ENCODE measurements at places on chromosomes 2 and 18.

DNA sequence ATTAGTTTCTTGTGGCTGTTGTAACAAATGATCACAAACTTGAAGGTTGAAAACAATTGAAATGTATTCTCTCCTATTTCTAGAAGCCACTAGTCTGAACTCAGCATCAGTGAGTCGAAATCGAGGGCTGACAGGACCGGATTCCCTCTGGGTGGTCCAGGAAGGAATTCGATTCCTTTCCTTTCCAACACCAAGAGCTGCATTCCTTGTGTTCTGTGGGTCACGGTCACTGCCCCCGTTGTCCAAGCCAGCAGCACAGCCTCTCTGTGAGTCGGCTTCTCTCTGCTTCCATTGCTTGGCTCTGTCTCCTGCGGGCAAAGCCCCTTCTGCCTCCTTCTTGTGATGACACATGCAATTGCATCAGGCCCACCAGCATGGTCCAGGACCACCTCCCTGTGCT lies 67.3 kb downstream of the SMIM21 start:
- DNase-seq: no peak

DNA sequence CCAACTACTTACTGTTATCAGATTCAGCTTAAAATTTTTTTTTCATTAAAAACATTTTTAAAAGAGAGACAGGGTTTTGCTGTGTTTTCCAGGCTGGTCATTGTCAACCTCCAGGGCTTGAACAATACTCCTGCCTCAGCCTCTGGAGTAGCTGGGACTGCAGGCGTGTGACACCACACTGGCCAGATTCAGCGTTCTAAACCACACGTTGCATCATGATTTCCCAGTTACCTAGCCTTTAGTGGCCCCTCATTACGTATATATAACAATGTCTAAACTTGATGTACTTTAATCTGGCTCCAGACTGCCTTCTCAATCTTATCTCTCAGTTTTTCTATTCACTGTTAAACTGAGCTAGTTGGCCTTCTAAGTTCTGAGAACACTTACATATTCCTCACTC lies 89.6 kb downstream of the COMMD1 start:
- DNase-seq: no peak

- DNase-seq: no peak
These were observed 9.3 kb downstream of the ALPG start for GRCh38 chr2:232415736-232416520.

DNA sequence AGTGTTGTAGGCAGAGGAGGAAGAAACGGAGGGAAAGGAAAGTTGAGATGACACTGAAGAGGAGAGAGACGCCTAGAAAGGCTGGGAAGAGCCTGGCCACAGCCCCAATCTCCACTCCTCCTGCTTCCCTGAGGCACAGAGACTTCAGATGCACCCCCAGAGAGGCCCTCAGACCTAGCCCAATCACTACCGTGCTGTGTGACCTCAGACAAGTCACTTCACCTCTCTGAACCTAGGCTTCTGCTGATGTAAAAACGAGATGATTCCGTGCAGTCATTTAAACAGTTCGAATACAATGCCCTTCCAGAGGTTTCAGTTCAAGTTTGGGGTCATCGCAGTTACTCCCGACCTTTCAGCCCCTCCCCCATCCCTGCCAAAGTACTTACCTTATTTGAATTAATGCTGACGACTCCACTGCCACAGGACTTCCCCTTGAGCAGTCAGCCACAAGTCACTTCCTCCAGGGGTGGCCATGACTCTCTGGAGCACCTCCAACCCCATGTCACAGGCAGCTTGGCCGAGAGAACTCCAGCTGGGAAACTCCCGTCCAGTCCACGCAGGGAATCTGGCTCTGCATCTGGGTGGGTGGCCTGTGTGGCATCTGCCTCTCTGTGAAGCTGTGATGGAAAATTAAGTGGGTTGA lies 105.2 kb upstream of the ID2 start:
- DNase-seq: no peak

DNA sequence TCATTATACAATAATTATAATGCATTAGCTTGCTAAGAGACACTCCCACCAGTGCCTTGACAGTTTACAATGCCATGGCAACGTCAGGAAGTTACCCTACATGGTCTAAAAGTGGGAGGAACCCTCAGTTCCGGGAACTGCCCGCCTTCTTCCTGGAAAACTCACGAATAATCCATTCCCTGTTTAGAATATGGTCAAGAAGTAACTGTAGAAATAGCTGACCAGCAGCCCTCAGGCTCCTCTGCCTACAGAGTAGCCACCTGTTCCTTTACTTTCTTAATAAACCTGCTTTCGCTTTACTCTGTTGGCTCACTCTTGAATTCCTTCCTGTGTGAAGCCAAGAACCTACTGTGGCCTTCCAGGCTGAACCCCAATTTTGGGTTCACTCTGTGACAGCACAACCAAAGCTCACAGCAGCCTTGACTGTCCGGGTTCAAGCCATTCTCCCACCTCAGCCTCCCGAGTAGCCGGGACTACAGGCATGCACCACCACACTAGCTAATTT lies 20.0 kb upstream of the PTPN2 start:
- DNase-seq: no peak

DNA sequence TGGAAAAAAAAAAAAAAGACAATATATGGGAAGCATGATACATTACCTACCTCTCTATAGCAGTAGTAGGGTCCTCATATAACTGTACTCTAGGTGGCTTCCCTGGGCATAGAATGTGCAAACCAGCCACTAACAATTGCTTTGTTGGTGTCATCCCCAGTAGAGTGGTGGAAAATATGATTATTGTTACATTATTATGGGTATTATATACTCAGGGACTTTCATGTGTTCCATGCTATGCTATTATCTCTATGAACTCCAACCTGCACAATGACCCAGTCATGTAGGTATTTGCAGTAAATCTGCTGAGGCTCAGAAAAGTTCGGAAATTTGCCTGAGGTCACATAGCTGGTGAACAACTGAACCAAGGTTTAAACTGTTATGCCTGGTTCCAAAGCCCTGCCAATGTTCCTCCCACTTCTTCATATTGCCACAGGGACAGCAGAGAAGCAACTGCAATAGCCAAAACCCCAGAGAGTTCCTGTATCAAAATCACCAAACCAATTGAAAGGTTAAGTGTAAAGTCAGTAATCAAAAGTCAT lies 52.6 kb upstream of the MAP4K4 start:
- no peak for DNase-seq

- DNase-seq: peak; percentile 79
These were observed 35.4 kb downstream of the INPP4A start for GRCh38 chr2:98479959-98480524.

GRCh38 chr2:9030841-9031240 lies 27.4 kb upstream of the MBOAT2 start:
- peak; percentile 11 for DNase-seq

GRCh38 chr2:218648088-218648786 lies 11.2 kb downstream of the ZNF142 start:
- peak; percentile 80 for DNase-seq

DNA sequence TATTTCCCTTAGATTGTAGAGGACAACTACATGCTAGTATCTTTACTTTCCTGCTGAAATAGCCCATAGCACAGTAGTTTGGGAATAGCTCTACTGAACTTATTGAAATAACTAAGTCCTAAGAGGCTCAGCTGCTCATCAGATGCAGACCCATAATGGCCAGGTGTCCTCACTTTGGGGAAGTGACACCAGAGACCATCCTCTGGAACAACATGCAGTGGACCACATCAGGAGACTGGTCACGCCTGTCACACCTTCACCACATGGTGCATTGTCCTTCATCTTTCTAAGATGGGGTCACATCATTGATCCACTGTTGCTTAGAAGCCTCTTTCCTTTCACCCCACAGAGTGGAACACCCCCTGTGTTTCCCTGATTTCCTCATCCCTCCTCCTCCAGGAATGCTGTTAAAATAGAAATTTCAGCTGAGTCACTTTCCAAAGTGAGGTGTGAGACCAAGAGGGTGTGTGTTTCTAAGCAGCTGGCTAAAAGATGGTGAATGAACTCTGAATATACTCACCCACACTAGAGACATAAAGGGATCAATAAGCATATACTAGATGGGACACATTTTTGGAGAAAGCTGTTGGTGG lies 215.2 kb upstream of the LRRTM1 start:
- DNase-seq: peak; percentile 6

- peak; percentile 56 for DNase-seq
These were observed 32.8 kb downstream of the CCDC93 start for GRCh38 chr2:117980783-117981676.

GRCh38 chr2:40096360-40096759 lies 317.3 kb upstream of the THUMPD2 start:
- no peak for DNase-seq
